ENCODE measurements at places on chromosomes 7 and 10.

DNA sequence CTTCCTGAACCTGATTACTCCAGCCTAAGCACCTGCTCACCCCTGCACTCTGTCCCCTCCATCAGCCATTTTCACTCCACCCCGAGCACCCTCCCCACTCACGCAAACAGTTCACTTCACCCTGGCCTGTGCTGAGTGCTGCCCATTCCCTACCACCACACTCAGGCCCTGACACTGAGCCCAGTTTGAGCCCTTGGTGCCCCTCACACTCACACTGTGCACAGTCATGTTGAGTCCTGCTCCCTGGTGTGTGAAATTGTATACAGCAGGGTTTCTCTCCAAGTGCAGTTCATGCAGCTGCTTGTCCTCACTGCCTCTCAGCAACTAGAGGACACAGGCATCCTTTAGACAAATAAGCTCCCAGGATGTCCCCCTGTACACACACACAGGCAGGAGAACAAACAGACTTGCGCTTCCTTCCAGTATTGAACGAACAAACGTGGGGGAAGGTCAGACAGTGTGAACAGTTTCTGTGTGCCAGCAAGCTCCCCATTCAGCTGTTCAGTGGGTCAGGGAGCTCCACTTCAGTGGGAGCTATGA is 6.8 kb downstream of the MYO1G start:
- no peak for DNase-seq

DNA sequence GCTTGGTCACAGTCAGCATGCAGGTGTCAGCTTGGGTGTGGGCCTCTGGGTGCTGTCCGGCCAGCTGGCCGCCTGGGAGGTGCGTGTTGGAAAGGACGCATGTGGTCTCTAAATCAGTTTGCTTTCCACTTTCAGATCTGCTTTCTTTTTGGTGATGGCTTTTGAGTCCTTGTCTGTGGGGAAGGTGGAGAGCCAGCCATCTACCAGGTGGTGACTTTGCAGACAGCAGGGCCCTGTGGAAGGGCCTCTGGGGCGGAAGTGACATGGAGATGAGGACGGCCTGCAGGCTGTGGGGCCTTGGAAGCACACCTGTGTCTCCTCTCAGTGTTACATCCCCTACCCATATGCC is 59.4 kb downstream of the WDR37 start:
- DNase-seq = no peak

DNA sequence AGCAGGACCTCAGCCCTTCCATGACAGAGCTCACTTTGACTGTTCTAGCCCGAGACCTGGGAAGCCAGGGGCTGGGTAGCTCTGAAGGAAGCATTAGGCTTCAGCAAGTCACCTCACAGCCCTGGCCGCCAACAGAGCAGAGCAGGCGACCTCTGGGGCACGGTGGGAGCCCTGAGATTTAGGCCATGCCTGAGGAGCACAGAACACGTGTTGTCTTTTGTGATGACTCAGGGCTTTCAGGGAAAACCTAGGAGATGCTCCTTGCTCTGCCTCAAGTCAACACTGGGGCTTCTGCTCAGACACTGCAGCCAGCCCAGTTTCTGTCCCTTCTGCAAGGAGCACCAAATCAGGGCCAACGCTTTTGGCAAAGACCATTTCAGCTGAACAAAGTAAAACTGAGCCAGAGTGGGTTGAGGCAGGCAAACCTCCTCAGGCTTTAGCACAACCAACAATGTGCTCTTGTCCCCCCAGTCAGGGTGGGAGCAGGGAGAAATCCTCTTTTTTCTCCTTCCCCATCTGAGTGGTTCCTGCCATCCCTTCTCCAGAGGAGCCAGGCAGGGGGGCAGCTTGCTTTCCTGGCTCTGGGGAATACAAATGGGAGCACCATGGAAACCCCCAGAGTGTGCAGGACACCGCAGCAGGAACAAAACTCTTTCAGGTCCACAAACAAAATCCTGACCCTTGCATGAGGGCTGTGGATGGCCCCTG is 14.4 kb downstream of the CAMK2G start:
- peak; percentile 47 for DNase-seq

GRCh38 chr7:131010029-131010716 is 276.2 kb upstream of the KLF14 start:
- DNase-seq = no peak

GRCh38 chr10:131180740-131181415 is 130.6 kb downstream of the TCERG1L start:
- no peak for DNase-seq

- no peak for DNase-seq
Observed at GRCh38 chr7:105829681-105830322, 46.6 kb downstream of the ATXN7L1 start.

- DNase-seq = no peak
Observed at GRCh38 chr10:12455766-12456165, 106.4 kb downstream of the CAMK1D start.

DNA sequence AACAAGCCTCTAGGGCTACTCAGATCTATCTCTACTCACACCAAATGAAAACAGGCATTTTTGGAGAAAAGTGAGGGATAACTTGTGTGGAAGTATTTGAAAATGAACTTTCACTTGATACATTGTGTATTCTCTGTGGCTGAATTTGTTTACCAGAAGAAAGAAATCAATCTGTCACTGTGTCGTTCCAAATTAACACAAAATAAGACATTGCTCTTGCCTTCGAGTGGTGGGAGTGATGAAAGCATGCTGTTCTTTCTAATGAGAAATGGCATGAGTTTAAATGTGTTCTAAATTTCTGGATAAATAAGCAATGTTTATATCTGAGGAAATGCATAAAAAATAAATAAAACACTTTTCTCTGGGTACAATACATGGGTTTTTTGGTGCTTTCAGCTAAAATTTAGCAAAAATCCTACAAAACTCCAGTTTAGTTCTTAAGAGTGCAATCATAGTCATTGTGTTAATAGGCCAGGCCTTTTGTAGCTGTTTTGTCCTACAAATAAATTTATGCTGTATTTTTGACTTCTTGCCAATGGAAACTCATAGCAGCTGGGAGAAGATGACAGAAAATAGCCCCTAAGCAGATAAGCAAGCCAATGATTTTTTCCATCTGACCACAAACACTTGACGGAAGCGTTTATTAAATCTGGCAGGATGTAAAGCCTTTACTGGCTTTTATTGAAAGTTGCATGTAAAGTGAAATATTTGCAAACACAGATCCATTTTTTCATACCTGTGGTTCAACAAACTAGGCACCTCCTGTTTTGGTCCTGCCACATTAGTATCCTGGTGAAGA is 1064.1 kb upstream of the GHITM start:
- no peak for DNase-seq
